GM04503 (cell line): ENCODE measurements at places on chromosomes 12 and 14.

DNA sequence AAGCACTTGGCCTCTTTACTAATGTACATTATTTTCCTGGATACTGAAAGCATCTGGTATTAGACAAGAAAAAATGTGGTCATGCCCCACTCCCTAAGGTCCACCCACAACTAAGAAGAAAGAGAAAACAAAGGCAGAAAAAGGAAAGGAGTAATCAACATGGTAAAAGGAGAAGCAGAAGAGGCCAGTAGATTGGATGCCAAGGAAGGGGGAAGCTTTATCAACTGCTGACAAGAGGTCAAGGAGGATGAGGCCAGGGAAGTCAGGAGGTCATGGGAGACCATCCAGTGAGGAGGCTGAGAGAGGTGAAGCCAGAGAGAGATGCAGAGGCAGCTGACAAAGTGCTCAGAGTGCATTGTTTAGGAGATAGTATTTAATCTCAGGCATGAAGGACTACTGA is 383.5 kb downstream of the ZFP36L1 start:
- DNase-seq, result no peak

- DNase-seq, result no peak
Observed at GRCh38 chr12:55908726-55909512, 18.8 kb downstream of the PYM1 start.

GRCh38 chr12:108618079-108618952 is 15.4 kb downstream of the SELPLG start:
- DNase-seq, result no peak

GRCh38 chr14:105503935-105504692 is 13.1 kb downstream of the TEDC1 start:
- no peak for DNase-seq

- DNase-seq, result no peak
Observed at GRCh38 chr14:102666635-102667034, 74.2 kb downstream of the RCOR1 start.

DNA sequence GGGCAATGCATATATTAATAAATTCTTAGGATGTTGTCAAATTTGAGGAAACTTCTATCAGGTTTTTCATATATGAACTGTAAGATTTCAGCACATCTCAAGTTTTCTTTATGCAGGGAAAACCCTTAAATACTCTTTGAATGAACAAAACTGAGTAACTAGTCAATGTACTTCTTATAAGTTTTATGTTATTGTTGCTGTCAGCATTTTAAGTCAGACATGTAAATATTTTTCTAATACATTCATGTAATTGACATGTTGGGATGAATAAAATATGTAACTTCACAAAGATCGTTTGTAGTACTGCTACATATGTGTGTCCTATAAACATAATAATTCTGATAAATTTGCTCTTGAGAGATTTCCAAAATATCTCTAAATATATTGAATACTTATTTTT is 109.6 kb downstream of the BMP4 start:
- DNase-seq, result no peak

- DNase-seq, result no peak
Observed at GRCh38 chr14:103142721-103143302, 19.6 kb downstream of the TNFAIP2 start.

DNA sequence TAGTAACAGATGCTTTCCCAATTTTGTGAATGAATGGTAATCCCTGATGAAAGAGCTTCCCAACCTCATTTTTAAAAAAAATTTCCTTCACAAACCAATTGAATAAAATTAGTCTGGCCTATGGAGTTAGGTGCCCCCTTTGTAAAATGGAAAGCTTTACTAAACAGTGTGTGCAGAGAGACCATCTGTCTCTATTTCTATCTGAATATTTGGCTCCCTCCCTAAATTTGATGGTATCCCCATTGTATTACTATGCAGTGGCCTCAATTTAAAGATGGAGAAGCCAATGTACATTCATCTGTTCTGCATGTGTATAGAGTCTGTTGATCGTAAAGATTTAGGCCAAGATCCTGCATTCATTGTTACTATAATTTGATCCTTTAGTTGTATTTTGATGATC is 397.7 kb upstream of the RGS6 start:
- DNase-seq, result no peak

- no peak for DNase-seq
Observed at GRCh38 chr14:73235531-73236155, 1.7 kb upstream of the PAPLN start.

- DNase-seq, result no peak
Observed at GRCh38 chr14:62709773-62710172, 335.5 kb downstream of the KCNH5 start.

GRCh38 chr12:108778053-108778452 is 46.7 kb upstream of the CORO1C start:
- DNase-seq, result no peak

DNA sequence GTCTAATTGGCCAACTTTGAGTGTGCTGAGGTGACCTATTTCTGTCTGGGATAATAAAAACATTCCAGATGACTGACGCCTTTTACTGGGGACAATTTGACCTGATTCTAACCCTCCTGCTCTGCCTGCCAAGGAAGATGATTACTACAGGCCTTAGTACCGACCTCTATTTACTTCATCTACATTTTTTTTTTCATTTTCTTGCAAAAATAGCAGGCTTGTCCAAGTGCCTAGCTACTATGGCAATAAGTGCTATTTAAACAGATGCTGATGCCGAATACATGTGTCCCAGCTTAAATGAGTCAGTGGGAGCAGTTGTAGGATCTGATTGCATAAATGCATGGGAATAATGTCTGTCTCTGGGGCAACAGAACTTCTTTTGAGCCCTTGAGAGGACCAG is 254.3 kb downstream of the RGS6 start:
- no peak for DNase-seq
